Ovary (tissue), 10 donors: ENCODE measurements at places on chromosomes 3 and 15. TPM values are rescaled to one million over a fixed set of nuclear protein-coding genes. Genes with fewer than 3 reads are reported as not detected.

Gene MINAR1
- 0.38 TPM for polyA plus RNA-seq

Gene MKRN3
- polyA plus RNA-seq, result 0.61 TPM

Gene CFAP100
- polyA plus RNA-seq, result not detected

Gene MAP6D1
- polyA plus RNA-seq, result 1.2 TPM

Gene ADGRG7
- polyA plus RNA-seq, result not detected

Gene ZNF502
- 4.1 TPM for polyA plus RNA-seq

Gene CELF6
- 3.2 TPM for polyA plus RNA-seq
